ENCODE measurements at places on chromosomes 1 and 21.

GRCh38 chr1:149927056-149927562 is 494 bp downstream of the SF3B4 start:
- peak; percentile 33 for DNase-seq

DNA sequence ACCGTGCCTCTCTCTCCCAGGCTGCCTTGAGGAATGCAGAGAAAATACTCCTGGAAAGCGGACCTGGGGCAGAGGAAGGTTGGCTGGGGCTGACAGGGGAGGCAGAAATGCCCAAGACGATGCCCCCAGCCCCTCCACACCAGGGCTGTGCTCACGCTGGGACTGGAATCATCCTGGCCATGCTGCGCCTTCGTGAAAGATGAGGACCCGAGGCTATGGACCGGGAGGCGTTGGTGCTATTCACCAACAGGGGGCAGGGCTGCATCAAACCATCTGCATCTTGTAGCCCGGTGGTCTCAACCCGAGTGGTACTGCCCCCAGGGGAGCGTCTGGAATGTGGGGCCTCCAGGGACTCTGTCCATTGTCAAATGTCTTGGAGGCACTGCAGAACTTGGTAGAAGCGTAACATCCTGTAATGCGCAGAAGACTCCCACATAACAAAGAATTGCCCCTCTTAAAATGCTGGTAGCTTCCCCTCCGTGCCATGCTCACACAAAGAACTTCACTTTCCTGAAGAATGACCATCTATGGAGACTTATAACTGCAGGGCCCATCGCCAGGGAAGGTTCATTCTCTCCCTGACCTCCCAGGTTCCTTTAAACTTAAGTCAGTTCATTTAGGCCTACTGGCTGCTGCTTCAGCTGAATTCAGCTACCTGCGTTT is 251.2 kb downstream of the RRAGC start:
- DNase-seq: peak; percentile 33

- DNase-seq: no peak
Observed at GRCh38 chr1:180254854-180255253, 24.8 kb downstream of the LHX4 start.

DNA sequence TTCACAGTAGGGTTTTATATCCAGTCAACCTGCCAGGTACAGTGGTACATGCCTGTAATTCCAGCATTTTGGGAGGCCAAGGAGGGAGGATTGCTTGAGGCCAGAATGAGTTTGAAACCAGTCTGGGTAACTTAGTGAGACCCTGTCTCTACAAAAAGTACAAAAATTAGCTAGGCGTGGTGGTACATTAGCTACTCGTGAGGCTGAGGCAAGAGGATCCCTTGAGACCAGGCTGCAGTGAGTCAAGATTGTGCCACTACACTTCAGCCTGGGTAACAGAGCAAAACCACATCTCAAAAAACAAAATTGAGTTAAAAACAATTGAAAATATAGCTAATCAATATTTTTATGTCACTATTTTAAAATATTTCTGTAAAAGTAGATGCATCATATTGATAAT is 33.2 kb downstream of the DDI2 start:
- no peak for DNase-seq

DNA sequence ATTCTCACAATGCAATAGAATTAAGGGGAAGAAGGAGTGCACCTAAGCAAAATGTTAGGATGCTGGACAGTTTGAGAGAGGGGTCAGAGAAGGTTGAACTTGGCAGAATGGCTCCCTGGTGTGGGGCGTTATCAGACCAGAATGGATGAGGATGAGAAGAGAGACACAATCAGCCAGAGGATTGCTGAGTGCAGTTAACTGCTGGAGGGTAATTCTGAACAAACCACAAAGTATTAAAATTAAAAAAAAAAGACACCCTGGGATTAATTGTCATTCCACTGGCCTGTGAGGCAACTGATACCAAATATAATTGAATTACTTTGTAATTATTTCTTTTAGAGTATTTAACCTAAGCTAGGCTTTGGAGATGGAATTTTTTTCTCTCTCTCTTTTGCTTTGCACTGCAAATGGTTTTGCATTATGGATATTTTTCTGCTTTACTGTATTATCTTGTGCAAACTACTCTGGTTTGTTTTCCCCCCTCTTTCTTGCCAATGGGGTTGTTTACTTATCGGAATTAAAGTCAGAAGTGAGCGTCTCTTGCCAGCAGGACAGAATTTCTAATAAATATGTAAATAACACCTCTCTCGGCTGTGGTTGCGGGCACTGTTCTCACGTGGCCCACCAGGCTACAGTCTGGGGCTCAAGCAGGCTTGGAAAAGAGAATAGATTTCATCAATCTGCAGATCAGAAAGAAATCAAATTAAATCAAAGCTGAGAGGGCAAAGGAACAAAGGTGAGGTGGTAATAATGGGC is 572.9 kb upstream of the CAMK1G start:
- DNase-seq: no peak

DNA sequence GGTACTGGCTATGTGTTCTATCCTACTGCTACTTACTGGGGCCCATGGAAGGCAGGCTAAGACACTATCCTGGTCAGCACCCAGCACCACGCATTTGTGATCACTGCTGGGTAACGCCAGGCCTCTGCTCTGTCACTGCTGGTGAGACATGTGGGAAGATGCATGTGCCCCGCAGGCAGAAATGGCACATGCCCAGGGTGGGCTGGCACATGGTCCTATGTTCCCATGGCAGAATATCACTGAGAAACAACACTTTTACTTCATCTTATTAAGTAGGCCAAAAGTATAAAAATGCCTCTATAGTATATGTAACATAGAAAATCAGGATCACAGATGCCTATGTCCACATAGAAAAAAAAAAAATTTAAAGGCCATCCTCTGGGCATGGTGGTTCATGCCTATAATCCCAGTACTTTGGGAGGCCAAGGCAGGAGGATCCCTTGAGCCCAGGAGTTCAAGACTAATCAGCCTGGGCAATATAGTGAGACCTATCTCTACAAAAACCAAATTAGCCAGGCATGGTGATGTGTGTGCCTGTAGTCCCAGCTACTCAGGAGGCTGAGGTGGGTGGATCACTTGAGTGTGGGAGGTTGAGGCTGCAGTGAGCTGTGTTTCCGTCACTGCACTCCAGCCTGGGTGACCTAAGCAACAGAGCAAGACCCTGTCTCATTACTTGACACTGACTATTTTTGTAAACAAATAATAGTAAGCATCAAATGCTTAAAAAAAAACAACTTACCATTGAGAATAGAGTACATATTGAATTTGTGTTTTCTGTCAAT is 11.5 kb downstream of the DDX59 start:
- DNase-seq: no peak

GRCh38 chr1:46653405-46653958 is 14.7 kb downstream of the ATPAF1 start:
- DNase-seq: peak; percentile 8

- peak; percentile 83 for DNase-seq
Observed at GRCh38 chr1:156897078-156897825, 3.7 kb downstream of the PEAR1 start.

- peak; percentile 57 for DNase-seq
Observed at GRCh38 chr1:109849655-109850054, 61.0 kb upstream of the CSF1 start.

- DNase-seq: peak; percentile 63
Observed at GRCh38 chr1:45306319-45306718, 20.4 kb upstream of the HPDL start.

DNA sequence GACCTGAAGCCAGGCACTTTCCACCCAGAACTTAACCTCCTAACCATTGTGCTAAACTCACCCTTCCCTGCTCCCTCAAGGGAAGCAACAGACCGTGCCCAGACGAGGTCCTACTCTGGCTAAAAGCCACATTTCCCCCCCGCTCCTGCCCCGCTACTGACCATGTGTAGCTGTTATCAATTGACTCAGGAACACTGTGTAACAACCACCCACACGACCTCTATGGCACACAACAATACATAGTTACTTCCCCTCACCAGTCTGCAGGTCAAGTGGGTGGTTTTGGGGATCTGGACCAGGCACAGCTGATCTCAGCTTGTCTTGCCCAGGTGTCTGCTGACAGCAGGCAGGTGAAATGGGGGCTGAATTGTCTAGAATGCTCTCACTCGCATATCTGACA is 40.1 kb downstream of the CAMK2N1 start:
- no peak for DNase-seq

GRCh38 chr1:101022294-101022693 is 3.3 kb downstream of the DPH5 start:
- peak; percentile 38 for DNase-seq

GRCh38 chr1:7209336-7209735 is 424.1 kb downstream of the CAMTA1 start:
- DNase-seq: no peak

- DNase-seq: no peak
Observed at GRCh38 chr1:168484083-168484482, 59.7 kb downstream of the XCL2 start.

DNA sequence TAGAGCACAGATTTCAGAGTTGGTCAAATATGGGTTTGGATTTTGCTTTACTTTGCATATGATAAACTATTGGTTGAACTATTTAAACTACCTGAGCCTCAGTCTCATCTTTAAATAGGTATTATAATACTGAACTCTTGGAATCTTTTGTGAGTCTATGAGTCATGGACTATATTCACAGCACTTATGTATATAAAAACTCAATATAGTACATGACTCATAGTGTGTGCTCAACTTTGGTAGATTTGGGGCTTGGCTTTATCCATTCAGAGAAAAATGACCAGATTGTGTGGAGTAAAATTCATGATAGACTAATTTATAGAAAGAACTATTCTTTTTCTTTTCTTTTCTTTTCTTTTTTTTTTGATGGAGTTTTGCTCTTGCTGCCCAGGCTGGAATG is 28.7 kb downstream of the FCRL3 start:
- no peak for DNase-seq

GRCh38 chr1:45394342-45394741 is 54.1 kb upstream of the MUTYH start:
- DNase-seq: no peak

DNA sequence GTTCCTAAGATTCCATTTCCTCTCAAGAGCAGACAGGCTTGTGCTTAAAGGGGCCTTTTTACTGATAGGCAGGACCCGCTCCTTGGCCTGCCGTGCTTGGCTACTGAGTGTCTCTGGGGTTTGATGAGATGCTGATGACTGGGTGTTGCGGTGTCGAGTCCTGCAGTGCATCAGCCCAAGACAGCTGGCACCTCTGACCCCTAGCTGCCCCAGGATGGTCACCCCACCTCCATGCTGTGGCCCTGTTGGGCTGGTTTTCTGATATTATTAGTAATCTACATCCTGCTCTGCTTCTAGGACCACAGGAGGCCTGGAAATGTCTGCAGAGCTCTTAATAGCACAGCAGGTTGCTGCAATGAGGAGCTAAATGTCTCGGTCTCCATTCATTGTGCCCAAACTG is 28.7 kb downstream of the LRRC71 start:
- DNase-seq: no peak

GRCh38 chr1:185373813-185374529 is 56.9 kb upstream of the IVNS1ABP start:
- peak; percentile 42 for DNase-seq

DNA sequence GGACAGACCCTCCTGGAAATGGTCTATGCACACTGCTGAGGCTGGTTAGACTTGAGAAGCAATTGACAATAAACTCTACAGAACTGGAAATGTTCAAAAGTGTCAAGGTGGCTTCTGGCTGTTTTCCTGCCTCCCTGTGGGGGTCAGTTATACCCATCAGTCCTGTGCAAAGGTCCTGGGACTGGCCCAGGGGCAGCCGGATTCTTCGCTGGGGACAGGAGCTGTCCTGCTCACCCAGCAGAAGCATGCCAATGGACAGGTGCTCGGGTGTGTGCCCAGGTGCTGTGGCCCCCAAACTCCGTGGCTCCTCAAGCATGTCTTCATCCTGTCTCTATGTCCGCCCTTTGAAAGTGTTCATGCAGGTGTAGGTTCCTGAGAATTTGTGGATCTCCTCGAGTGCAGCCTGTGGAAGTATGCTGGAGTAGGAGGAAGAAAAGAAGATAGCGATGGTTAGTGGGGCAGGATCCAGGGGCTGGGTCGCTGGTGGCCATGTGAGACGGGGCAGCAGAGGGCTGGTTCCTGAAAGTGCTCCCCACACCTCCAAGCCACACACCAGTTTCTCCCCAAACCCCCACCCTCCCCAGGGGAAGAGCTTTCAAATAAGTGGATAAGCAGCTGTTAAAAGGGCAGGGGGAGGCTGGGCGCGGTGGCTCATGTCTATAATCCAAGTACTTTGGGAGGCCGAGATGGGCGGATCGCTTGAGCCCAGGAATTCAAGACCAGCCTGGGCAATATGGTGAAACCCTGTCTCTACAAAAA is 49.8 kb downstream of the DHRS3 start:
- no peak for DNase-seq

DNA sequence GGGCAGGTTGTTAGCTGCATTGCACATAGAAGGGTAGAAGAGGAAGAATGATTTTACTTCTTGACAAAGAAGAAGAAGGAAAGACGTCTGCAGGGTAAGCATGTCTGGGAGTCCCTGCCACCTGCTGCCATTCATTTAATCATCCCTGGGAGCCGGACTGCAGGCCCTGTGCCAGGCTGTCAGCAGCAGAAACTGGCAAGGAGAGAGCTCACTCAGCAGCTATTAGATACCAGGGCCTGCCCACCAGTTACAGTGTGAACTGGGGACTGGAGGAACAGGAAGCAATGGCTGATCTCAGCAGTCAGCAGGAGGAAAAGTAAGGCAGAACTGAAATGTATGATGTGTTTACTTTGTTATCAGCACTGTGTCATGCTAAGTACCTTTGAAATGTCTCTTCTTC is 75.7 kb upstream of the C1orf87 start:
- DNase-seq: no peak

DNA sequence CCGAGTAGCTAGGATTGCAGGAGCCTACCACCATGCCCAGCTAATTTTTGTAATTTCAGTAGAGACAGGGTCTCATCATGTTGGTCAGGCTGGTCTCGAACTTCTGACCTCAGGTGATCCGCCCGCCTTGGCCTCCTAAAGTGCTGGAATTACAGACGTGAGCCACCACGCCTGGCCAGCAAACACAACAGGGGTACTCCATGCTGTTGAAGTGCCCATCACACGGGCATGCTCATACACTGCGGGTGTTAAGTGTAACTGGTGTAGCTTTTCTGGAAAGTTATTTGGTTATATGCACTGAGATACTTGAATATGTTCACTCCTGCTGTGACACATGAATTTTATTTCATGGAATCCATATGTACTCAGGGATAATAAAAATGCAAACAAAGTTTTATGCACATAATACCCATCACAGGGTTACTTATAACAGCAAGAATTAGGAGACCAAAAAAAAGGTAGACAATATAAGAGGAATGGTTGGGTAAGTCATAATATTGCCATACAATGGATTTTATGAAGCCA is 9.2 kb downstream of the SRSF4 start:
- no peak for DNase-seq
